ENCODE measurements at places on chromosomes 7 and 10.

- no peak for DNase-seq
Observed at GRCh38 chr7:99720800-99721595, 14.0 kb downstream of the CYP3A7 start.

GRCh38 chr10:14332903-14333302 is 2.2 kb upstream of the FRMD4A start:
- DNase-seq = no peak

DNA sequence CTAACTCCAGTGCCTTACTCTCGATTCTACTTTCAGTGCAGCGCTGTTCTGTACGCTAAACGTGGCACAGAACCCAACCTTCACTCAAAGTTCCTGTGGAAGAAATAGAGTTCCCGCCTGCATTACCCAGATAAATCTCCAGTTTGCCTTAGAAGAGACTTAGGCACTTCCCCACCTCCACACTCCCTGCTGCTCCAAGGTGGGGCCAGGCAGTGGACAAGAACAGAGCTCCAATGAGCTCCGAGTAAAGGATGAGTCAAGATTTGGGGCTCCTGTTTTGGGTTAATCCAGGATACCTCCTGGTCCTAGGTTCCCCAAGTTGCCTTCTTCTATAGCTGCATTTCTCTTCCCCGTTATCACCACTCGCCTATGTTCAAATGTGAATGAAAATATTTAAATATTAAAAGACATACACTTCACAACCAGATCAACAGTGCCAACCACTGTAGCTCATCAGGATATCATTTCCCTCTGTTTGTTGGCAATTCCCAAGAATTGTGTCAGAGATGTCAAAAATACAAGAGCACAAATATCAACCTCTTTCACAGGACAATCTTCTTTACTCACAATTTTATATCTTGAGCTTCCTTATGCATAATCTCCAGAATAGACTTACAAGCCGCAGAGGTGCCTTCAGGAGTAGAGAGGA is 48.0 kb downstream of the MALSU1 start:
- DNase-seq = no peak

- DNase-seq = no peak
Observed at GRCh38 chr10:680146-680545, 9.3 kb downstream of the DIP2C start.

GRCh38 chr7:33900501-33900900 is 4.8 kb upstream of the BMPER start:
- DNase-seq = no peak

GRCh38 chr7:127252778-127253280 is at the start of gene GRM8:
Gene GRM8, minus strand, starts transcription at chr7:127252941.
- no peak for DNase-seq

DNA sequence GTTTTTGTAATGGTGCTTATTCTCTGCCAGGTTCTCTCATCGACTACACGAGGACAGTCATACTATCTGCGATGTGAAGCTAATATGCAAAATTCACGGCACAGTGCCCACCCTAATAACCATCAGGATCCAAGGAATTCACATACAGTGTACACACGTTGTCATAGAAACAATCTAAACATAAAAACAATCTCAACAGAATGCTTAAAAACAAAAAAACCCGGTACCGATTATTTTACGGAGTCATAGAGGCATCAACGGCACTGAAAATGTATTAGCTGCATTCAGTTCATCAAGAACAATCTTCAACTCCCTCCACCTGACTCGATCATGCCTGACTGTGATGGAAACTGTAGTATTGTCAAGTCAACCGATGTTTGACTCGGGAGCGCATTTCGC is 628 bp downstream of the MRPS33 start:
- no peak for DNase-seq

Data from stimulated activated CD8-positive, alpha-beta memory T cell treated with anti-CD3 and anti-CD28 coated beads, Interleukin-2, amount 100 ng/mL, for 48 hours (primary cell).